Mucosa of gallbladder (tissue), 1 donor: ENCODE measurements at places on chromosomes 3 and 15. TPM values are rescaled to one million over a fixed set of nuclear protein-coding genes. Genes with fewer than 3 reads are reported as not detected.

- DNase-seq: no peak
Measured at GRCh38 chr3:24299806-24300626, 194.6 kb downstream of the THRB start.

MOBP gene
- 0.14 TPM for total RNA-seq

- no peak for DNase-seq
Measured at GRCh38 chr15:83850015-83850414, 196.1 kb downstream of the ADAMTSL3 start.

DNA sequence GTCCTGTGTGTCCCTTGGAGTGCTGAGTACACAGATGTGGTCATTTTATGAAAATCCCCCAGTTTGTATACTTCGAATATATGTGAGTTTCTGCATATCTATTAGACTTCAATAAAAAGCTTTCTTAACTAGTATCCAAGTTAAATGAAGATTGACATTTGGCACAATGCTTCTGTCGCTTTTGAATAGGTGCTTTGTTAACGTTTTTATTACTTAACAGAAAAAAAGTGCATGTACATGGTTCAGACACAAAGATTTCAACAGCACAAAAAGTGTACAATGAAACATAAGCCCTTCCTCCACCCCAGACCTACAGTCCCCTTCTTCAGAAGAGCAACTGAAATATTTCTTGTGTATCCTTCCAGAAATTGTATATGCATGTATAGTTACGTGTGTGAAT is 427.4 kb upstream of the PROK2 start:
- DNase-seq: no peak

GRCh38 chr3:167467848-167468611 is 5.8 kb downstream of the SERPINI2 start:
- no peak for DNase-seq

DNA sequence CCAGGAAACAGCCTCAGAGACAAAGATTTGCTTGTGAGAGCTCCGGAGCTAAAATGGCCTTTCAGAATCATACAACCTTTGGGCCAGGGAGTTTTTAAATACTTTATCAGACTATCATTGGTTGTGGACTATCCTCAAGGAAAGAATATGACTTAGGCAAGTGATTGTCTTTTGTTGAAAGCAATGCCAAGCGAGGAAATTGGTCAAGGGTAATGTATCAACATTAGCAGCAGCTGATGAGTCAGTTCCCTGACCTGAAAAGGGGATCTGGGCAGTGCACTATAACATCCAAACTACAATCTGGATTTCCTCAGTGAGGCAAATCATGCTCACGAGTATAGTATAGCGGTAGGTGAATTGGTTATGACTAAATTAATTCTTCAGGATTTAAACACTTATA is 303.6 kb downstream of the LSAMP start:
- DNase-seq: no peak

PRICKLE2 gene
- total RNA-seq: 28.3 TPM

GRCh38 chr3:100027321-100027720 is 87.0 kb downstream of the FILIP1L start:
- no peak for DNase-seq

GRCh38 chr3:28841441-28841840 is 439.4 kb upstream of the RBMS3 start:
- DNase-seq: no peak

- DNase-seq: no peak
Measured at GRCh38 chr3:139894643-139894989, 40.4 kb upstream of the CLSTN2 start.

ZBTB20 gene
- total RNA-seq: 75.9 TPM

DNA sequence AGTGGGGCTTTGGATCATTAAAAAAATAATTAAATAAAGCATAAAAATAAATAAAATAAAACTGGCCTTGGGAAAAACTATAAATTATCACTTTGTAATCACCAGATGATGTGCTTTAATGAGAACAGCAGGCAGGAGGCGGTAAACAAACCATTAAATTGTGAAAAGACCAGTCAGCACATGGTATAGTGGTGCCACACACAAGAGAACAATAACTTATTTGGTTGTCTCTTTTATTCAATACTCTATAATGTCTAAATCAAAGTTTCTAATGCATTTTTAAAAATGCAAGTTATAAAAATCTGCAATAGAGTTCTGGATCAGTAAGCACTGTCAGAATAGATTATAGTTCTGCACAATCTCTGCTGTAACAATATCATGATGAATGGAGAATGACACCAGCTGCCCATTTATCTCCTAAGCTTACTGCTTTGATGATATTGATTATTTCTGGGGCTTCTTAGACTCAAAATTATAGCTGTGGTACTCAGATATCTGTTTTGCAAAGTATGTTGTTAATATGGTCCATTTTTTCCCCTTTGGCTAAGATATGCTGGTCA is 259.3 kb downstream of the NAALADL2 start:
- no peak for DNase-seq

DNA sequence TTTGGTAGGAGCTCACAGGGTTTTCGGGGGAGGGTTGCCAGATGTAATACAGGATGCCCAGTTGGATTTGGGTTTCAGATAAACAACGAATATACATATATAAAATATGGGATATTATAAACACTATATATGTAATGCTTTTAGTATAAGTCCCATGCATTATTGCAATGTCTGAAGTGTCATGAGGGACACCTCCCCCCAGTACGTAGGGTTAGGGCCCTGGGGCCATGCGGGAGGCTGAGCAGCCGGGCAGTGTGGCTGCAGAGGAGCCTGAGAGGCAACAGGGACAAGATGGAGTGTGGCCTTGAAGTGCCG is 148.9 kb downstream of the SMAD6 start:
- no peak for DNase-seq
